ENCODE measurements at places on chromosomes 12 and 14. TPM values are rescaled to one million over a fixed set of nuclear protein-coding genes. Genes with fewer than 3 reads are reported as not detected.

- DNase-seq = no peak
These were observed 212.8 kb upstream of the SYT1 start for GRCh38 chr12:78651755-78652154.

DNA sequence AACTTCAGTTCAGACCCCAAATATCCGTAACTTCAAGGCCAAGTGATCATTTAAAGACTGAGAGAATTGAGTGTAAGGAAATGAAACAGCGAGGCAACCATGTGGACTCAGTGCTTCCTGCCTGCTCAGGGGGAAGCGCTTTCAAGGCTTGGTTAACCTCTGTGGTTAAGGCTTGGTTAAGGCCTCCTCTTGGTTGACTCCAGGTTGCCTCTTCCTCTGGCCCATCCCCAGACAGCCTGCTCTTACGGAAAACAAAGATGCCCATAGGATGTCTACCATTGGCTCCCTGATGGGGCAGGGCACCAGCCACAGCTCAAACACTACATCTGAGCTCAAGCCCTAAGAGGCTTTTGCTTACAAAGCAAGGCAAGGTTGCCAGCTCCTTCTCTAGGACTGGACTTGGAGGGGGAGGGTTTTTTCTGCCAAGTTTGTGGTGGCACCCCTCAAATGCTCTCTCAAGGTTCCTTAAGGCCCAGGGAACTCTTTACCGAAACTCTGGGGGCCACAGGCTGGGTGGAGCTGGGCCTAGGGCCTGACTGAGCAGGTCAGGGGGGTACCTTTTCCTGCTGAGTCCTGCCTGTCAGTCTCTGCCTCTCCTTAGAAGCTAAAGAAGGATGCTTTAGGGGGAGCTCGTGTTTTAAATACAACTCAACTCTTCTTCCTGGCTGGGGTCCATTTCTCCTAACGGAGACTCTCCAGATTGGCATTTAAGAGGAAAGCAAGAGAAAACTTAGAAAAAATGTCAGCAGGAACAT, 13.7 kb downstream of the COL2A1 start:
- no peak for DNase-seq

GRCh38 chr12:56377310-56377988, 14.8 kb upstream of the APOF start:
- DNase-seq = no peak

DNA sequence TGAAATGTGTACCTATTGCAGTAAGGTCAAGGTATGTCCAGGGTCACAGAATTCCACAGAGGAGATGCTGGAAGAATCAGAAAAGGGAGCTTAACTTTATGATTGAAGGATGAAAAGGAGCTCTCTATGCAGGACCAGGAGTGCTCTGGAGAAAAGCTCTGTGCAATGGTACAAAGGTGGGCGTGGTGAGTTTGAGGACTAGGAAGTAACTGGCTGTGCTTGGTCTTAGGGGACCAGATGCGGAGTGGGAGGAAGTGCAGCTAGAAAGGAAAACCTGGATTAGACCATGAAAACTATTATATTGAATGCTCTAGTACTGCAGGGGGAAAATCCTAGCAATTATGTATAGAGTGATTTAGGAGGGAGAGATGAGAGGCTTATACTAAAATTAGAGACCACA, 56.8 kb downstream of the BTG1 start:
- no peak for DNase-seq

DNA sequence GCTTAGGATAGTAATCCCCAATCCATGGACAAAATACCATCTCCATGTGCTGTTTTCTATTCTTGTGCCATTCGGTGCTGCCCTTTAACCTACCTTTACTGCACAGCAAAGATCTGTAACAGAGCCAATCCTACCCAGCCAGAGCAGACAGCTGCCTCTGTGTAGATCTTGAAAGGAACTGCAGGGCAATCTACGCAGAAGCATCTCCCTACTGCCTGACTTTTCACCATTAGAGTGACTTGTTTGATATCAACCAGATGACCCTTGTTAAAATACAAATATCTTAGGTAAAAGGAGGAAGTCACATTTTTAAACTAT, 33.9 kb upstream of the PPM1A start:
- no peak for DNase-seq

- DNase-seq = no peak
These were observed 17.3 kb upstream of the CHGA start for GRCh38 chr14:92905667-92906066.

DNA sequence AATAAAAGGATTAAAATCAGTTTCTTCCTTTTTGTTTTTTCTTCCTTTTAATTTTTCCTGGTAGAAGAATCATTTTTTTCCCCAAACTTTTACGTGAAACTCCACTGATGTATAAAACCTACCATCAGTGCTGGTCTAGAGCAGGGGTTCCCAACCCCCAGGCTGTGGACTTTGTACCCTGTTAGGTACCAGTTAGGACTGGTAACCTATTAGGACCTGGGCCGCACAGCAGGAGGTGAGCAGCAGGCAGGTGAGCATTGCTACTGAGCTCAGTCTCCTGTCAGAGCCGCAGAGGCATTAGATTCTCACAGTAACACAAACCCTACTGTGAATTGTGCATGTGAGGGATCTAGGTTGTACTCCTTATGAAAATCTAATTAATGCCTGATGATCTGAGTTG, 10.1 kb downstream of the SMCO2 start:
- no peak for DNase-seq

- no peak for DNase-seq
These were observed 1.8 kb upstream of the MEG3 start for GRCh38 chr14:100824091-100824551.

GRCh38 chr12:71432936-71433335, 6.7 kb upstream of the LGR5 start:
- DNase-seq = no peak

GRCh38 chr12:91931111-91931510, 214.5 kb downstream of the BTG1 start:
- DNase-seq = no peak

DNA sequence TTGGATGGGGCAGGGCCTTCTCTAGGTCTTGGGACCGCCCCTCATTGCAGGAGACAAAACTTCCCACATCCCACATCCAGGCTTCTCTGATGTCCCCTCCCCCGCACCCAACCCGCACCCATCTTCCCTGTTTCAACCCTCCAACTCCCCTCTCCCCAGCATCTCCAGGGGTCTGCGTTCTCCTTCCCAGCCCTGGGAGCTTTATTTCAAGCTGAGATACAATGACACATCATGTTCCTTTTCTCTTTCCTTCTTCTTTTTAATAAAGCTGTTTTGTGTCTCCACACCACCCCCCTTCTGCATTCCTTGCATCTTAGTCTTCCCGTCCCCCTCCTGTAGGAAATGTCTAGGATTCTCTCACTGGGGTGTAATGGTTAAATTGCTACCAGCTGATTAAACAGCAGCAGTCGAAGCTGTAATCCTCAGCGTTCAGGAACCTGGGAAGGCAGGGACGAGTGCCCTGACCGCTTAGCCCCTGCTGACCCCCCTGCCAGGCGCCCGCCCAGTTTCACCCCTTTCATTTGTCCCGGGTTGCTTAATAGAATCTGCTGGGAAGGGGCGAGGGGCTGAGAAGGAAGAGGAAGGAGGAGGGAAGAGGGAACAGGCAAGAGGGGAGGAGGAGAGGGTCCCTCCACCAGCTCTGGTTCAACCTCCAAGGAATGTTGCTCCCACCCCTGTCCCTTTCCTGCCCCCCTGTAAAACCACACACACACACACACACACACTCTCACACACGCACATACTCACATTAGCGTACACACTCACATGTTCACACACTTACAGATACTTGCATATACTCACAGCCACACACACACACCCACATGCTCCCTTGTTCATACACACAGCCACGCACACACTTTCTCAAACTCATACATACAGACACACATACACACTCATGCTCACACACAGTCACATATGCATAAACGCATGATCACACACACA, 104.5 kb upstream of the MED13L start:
- no peak for DNase-seq

Gene KRT1
- total RNA-seq = not detected

Gene PTPRB
- 28.9 TPM for total RNA-seq

Gene CACNA2D4
- total RNA-seq = 0.89 TPM

Gene DPF3
- total RNA-seq = 36.5 TPM

Gene SCNN1A
- 0.46 TPM for total RNA-seq
